NCI-H2171 treated with DMSO at 0.1 percent for 48 hours (cell line): ENCODE measurements at places on chromosomes 2 and 18.
A peak's percentile ranks its signal among the peaks of the same experiment; 100 is the strongest.

DNA sequence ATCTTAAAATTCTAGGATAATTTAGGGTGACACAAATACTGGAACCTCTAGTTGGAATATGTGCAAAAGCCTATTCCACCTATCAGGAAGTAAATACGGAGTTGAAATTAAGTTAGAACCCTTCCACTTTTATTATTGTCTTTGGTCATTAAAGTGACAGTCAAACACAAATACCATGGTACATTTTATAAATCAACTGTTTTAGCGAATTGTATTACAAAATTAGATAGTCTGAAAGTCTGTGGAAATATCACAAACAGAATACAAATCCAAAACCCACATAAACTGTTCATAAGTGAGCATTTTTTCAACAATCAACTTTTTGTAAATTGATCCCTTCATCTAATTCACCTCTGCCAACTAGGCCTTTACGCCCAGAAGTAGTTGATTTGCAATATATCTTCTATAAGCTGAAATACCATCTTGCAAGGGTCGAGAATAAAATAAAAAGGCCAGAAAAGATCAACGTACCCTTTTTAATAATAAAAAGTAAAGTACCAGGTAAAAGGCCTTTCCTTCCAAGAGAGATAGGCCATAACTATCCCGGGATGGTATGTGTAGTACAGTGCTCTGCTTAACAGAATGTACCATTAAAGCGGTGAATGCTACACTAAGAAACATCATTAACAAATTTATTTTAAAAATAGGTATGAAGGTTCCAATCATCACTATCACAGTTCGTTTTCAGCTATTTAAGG is 1.3 kb downstream of the USP34 start:
- no peak for DNase-seq

- DNase-seq: no peak
Measured at GRCh38 chr2:113898081-113898480, 8.2 kb downstream of the ACTR3 start.

DNA sequence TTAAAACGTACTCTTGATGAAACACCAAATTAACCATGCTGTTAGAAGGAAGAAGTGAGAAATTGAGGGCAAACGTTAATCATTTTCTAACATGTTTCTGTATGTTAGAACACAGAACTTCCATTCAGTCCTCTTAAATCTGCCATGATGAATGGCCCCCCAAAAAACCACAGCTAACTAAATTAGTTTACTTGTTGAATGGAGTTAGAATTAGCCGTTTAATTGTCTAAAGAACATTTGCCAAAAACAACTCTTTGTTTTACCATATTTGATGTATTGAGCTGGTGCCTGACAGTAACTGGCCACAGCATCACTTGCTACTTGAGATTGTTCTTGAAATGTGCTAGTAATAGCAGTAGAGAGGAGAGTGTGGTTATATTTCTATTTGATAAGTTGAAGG is 12.7 kb downstream of the CCNYL1 start:
- DNase-seq: no peak

- no peak for DNase-seq
Measured at GRCh38 chr2:103401621-103402020, 639.8 kb downstream of the TMEM182 start.

GRCh38 chr2:129661935-129662334 is 317.5 kb upstream of the RAB6C start:
- DNase-seq: peak; percentile 81

DNA sequence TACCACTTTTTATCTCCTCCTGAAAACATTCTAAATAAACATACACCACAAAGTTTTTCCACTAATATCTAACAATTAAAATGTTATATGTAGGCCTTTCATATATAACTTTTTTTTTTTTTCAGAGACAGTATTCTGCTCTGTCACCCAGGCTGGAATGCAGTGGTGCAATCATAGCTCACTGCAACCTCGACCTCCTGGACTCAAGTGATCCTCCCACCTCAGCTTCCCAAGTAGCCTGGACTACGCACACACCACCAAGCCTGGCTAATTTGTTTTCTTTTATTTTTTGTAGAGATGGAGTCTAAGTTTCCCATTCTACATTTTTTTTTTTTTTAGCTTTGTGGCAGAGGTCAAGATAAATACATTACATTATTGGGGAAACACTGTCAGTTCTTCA is 1612.6 kb upstream of the NXPH2 start:
- no peak for DNase-seq

- DNase-seq: no peak
Measured at GRCh38 chr18:9684881-9685614, 23.1 kb upstream of the RAB31 start.

GRCh38 chr18:28108814-28109213 is 68.1 kb downstream of the CDH2 start:
- peak; percentile 7 for DNase-seq

DNA sequence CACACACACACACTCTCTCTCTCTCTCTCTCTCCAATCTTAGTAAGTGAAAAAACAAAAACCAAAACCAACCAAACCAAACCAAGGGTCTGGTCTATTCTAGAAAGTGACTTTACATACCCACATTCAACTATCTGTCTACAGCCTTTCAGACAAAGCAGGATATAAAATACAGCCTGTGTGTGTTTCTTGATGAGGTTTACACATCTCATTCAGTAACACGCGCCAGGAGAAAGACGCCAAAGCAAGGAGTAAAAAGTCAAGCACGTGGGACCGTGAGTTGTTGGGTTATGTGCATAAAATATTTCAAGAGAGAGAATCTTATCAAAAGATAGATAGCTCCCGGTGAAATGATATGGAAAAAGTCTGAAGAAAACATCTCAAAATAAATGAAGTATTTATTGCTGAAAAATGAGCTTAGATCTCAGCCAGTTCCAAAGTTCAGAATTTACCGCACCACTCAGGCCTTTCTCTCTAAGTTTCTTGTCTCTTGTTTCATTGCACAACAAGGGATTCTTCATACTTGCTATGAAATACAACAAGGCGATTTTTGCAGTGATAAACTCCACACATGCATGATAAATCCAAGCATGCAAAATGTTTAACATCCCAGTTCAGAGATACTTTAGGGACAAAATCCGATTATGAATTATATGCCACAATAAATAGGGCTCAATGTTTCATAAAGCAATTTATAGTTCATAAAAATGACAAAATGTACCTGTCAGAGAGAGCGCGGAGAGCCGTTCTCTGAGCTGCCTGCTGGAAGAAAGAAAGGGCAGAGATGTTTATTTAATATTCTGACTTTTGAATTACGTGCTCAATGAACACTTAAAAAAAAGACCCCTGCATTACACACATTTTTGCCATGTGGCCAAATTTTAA is 159.3 kb upstream of the REV1 start:
- no peak for DNase-seq

DNA sequence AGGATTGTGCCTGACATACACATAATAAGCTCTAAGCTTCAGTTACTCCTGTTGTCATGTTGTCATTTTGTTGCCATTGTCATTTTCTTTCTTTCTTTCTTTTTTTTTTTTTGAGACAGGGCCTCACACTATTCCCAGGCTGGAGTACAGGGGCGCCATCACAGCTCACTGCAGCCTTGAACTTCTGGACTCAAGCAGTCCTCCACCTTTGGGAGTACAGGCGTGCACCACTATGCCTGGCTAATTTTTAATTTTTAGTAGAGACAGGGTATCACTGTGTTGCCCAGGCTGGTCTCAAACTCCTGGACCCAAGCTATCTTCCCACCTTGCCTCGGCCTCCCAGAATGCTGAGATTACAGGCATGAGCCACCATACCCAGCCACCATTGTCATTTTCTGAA is 30.9 kb upstream of the SCLY start:
- no peak for DNase-seq

GRCh38 chr2:85959826-85960225 is 71.0 kb upstream of the ST3GAL5 start:
- no peak for DNase-seq

DNA sequence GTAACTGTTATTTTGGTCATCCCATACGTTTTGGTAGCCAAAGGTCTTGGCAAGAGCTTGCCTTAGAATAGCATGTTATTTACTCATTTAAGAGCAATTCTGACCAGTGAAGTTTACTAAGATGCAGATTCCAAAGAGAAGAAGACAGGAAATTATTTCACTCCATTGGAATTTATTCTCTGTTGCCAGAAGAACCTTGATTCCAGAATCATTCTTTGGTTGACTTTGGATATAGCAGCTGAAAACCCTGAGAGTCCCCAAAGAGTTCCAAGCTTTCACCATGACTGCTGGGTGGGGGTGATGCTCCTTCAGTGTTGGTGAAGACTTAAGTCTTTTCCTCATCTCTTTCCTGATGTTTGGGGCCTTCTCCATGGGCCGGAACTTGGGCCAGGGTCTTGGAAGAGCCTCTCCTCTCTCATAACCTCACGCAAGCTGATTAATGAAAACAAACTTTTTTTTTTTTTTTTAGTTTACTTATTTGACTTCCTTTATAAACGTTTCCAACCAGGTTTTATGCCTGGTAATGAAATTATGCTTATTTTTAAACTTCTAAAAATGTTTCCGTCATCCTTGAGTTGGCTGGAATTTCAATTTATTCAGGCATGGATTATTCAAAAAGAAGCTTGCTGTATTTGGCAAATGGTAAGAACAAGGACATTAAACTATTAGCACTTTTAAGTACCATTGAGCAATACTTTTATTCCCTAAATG is 192.0 kb downstream of the MTX2 start:
- no peak for DNase-seq

- no peak for DNase-seq
Measured at GRCh38 chr2:39649511-39649910, 16.2 kb upstream of the TMEM178A start.

DNA sequence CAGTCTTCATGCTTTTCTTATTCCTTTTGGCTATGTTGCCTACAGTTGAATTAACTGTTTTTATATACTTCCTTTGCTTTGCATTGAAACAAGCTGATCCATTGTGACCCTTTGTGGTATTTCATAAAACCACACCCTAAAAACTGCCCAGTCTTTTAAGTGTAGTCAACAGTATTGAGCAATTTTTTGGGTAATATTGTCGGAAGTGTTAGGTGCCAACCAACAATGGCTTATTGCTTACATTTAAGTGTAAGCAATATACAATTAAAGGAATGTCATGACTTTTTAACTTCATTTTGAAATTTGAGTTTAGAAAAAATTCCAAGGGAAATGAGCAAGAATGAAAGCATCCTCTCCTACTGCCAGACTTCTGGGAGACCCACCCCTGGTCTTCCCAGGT is 174.1 kb downstream of the NEDD4L start:
- DNase-seq: no peak

GRCh38 chr18:50629148-50629631 is 69.3 kb downstream of the MAPK4 start:
- DNase-seq: peak; percentile 94

GRCh38 chr2:58517881-58518280 is 276.8 kb upstream of the FANCL start:
- DNase-seq: no peak

DNA sequence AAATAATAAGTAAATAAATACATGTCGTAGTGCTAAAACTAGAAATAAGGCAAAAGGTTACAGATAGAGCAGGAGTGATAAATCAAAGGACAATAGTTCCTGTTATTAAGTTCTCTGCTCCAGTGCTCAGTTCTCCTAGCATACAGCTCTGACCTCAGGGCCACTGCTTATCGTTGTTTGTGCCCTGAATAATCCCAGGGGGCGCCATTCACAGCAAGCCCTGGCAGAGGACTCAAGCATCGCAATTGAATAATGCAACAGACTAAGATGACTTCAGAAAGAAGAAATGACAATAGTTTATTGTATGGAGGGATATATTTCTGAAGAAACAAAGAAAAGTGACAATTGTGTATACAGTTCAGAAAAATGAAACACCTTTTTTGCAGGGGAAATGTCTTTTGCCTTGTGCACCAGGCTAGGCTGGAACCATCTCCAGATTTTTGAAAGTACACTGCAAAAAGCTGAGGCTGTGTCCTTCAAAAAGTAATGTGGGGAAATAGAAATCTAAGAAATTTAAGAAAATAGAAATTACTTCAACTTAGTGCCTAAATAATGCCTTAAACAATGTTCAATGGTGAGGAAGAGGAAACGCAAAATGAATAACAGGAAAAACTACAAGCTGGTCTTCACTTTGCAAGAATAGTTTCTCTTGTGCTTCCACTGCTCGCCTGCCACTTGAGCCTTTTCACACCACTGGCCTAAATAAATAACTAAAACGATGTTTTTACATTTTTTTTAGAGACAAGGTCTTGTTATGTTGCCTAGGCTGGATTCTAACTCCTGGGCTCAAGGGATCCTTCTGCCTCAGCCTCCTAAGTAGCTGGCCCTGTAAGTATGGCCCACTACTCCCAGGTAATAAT is 19.0 kb upstream of the CCNYL1 start:
- DNase-seq: peak; percentile 8

DNA sequence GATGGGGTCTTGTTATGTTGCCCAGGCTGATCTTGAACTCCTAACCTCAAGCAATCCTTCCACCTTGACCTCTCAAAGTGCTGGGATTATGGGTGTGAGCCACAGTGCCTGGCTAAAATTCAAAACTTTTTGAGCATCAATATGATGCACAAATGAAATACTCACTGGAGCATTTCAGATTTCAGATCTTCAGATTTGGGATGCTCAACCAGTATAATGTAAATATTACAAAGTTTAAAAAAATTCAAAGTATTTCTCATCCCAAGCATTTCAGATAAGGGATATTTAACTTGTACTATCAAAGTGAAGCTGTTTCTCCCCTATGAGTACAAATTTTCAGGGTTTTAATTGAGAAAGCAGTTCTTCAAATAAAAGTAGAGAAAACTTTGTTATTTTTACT is 164.1 kb upstream of the CCDC68 start:
- no peak for DNase-seq

DNA sequence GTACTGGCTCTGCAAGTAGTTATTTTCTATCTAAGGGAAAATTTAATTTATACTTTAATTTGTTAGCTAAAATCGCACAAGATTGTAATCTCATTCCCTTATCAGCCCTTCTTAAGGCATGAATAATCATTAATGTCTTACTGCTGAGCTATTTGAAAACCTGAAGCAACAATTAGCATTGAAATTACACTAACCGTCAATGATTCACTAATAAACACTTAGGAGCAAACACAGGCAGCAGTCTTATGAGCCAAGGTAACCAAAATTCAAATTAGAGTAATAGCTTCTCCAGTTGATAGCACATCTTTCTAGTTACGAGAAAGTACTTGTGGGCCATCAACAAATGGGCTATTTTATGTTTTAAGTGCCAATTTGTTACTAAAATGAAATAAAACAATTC is 1289.7 kb downstream of the LRP1B start:
- no peak for DNase-seq

DNA sequence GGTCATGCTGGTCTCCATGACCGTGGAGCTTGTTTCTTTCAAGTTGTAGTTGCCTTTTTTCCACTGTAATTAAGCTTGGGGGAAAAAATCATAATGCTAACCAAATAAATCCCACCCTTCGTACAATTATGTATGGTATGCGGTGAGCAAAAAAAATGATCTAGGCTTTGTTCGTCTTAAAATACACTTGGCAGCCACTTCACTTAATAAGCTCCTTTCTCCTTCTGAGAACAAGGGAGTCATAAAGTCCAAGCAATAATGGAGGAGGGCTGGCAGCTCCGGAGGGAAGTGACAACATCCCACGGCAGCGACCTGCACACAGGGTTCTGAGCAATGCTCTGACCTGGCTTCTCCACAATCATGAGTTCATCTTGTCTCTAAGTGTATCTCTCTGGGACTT is 91.2 kb upstream of the KLHL29 start:
- DNase-seq: no peak
